ENCODE measurements at places on chromosomes 4 and X.

- DNase-seq, result no peak
These were observed 24.9 kb upstream of the C1QTNF7 start for GRCh38 chr4:15402974-15403373.

GRCh38 chr4:54315561-54316538 is 86.8 kb downstream of the PDGFRA start:
- no peak for DNase-seq

- DNase-seq, result no peak
These were observed 67.7 kb upstream of the SRD5A3 start for GRCh38 chr4:55278316-55278715.

DNA sequence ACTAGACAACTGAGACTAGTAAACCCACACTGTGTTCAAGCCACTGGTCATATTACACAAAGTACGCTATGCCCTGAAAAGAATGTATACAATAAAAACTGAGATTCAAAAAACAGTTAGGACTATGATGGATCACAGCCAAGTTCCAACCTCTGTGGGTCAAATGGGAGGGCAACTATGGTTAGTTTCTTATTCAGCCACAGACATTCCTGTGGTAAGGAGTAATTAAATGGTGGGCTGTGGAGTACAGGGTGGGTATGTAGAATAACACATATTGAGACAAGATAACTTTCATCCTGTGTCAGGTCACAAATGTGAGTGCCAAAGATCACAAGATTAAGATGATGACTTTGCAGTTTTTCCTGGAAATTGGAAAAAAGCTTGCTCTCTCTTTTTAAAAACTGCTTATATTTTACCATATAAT is 167.2 kb downstream of the NPNT start:
- no peak for DNase-seq

- peak; percentile 3 for DNase-seq
These were observed 55.9 kb downstream of the FGFBP1 start for GRCh38 chr4:15882675-15883086.

GRCh38 chr4:63563288-63564014 is 845.8 kb downstream of the TECRL start:
- DNase-seq, result no peak

- no peak for DNase-seq
These were observed 1.2 kb downstream of the RPGR start for GRCh38 chrX:38326086-38326485.

GRCh38 chr4:91170768-91171167 is 1043.6 kb downstream of the CCSER1 start:
- DNase-seq, result no peak

- no peak for DNase-seq
These were observed at the start of gene HDAC8 for GRCh38 chrX:72572248-72573157. Gene HDAC8, minus strand, starts transcription at chrX:72572843. Its CDS starts 82 bp downstream, at chrX:72572761.

- no peak for DNase-seq
These were observed 61.6 kb upstream of the TMEM33 start for GRCh38 chr4:41873380-41874295.

GRCh38 chrX:111005166-111005565 is 90.8 kb upstream of the PAK3 start:
- no peak for DNase-seq

GRCh38 chr4:67700116-67700737 is 728 bp downstream of the UBA6 start:
- no peak for DNase-seq

DNA sequence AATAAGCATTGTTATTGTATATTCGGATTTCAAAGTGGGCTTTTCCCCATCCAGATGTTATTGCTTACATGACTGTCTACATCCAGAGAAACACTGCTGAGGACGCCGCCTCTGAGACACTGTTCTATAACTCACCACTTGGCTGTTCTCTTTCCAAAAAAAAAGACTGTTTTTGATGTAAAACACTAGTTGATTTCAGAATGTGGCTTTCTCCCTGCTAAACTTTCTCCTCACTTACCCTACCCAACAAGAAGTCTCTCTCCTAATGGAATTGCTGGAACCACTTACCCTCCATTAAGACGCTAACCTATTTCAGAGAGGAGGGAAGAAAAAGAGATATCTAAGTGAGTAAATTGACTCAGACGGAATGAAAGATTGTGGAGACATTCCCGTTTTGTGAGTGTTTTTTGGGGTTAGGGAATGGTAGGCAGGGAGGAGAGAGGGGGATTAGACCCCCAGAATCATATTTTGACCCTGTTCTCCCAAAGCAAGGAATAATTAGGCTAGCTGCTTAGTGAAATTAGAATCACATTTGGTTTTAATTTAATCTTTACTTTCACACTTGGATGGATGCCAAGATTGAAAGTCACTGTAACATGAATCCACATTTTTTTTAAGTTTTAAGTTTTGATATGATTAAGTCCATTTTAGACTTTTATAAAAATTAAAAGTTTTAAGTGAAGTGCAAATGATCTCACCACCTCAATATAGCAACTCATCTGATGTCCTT is 174.9 kb downstream of the CHIC2 start:
- no peak for DNase-seq

GRCh38 chrX:44569122-44569521 is 26.5 kb upstream of the FUNDC1 start:
- DNase-seq, result no peak

- DNase-seq, result no peak
These were observed 102.6 kb downstream of the FHDC1 start for GRCh38 chr4:153038623-153039311.

- DNase-seq, result no peak
These were observed 337.4 kb downstream of the ARHGAP10 start for GRCh38 chr4:148069086-148069894.

GRCh38 chr4:72743078-72743477 is 174.1 kb upstream of the ADAMTS3 start:
- no peak for DNase-seq
